ENCODE measurements at places on chromosomes 7 and 10.

- DNase-seq = no peak
Observed at GRCh38 chr10:120575411-120575810, 118.4 kb downstream of the PLPP4 start.

- no peak for DNase-seq
Observed at GRCh38 chr10:127845756-127846155, 47.0 kb downstream of the CLRN3 start.

GRCh38 chr10:43229208-43230061, 37.4 kb downstream of the RASGEF1A start:
- DNase-seq = no peak

DNA sequence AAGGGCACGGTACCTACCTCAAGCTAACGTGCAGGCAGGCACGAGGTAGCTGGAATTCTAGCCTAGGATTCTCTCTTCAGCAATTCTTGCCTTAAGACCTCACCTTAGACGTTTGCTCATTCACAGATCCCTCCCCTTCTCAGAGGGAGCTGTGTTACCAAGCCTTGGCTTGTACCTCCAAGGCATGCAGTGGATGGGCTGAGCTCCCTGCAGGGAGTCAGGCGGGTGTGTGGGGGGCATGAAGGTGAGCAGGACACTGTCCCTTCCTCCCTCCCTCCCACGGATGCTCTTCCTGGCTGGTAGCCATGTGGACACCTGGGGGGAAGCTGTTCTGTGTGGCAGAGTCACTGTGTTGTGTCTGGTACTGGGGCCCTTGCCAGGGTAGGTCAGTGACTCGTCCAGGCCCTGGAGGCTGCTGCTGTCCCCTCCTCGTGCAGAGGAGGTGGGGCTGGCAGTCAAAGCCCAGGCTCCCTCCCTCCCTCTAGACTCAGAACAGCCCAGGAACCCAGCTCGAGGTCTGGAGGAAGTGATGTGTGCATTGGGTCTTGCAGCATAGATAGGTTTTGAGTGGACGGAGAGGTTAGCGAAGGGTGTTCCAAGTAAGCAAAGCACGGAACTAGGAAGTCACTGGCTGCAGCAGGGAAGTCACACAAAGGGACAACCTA, 222.2 kb upstream of the SH2B2 start:
- no peak for DNase-seq

GRCh38 chr7:117630501-117630900, 150.7 kb downstream of the CFTR start:
- DNase-seq = no peak

DNA sequence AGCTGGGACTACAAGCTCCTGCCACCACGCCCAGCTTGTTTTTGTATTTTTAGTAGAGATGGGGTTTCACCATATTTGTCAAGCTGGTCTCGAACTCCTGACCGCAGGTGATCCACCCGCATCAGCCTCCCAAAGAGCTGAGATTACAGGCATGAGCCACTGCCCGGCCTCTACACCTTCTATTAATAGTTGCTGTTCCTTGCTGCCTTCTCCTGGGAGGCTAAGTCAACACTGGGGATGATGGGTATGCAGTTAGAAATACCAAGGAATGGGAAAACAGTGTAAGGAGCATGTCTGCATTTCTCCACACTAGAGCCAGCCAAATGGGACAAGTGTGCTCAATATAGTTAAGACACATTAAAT, 97.3 kb upstream of the PDLIM1 start:
- DNase-seq = no peak

DNA sequence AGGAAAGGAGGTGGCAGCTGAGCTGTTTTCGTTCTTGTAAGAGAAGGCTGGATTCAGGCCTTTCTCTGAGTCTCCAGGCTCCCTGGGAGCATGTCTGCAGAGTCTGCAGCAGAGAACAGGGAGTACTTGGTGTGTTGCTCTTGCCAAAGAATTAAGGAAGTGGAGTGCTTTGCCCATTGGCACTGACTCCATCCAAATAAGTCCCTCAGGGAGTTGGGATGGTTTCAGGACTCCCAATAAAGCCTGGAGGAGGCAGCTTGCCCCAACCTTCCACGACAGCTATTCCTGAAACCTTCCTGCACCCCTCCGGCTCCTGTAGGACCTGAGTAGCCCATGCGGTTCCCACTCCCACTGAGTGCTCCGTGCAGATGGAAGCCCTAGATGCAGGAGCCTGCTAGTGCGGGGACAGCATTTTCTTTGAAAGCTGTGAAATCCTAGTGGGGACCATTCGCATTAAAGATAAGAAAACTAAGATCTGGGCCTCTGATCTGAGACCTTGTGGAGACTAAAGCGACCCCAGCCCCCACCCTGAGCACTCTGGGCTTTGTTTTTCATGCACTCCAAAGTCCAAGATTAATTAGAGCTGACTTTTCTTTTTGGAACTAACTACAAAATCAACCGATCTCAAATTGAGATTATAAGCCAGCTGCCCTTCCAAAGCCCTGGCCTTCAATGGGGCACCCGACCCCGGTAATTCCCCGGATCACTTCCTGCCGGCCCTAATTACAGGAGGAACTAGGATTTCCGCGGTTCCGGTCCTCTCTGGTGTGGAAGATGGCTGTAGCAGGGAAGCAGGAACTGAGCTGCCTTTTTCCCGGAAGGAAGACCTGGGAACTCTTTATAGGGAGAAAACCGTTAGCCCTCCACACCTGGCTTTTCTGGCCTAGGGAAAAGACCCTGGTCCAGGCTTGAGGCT, 110.2 kb downstream of the COL13A1 start:
- no peak for DNase-seq

DNA sequence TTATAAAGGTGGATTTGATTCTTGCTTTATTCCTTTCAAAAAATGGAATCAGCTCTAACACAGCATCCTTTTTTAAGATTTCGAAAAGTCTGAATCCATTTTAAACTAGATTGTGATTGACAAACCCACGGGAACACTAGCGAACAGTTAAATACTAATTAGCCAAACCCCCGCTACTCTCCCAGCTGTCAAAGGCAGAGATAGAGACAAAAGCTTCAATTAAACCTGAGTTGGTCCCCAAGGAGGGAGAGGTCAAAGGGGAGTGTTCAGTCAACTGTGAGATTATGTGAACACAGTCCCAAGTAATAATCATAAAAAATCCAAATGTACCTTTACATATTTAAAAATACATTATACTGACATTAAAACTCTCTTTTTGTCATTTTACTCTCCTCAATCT, 65.7 kb upstream of the TBX20 start:
- no peak for DNase-seq

- no peak for DNase-seq
Observed at GRCh38 chr7:28586736-28587135, 174.4 kb downstream of the CREB5 start.

DNA sequence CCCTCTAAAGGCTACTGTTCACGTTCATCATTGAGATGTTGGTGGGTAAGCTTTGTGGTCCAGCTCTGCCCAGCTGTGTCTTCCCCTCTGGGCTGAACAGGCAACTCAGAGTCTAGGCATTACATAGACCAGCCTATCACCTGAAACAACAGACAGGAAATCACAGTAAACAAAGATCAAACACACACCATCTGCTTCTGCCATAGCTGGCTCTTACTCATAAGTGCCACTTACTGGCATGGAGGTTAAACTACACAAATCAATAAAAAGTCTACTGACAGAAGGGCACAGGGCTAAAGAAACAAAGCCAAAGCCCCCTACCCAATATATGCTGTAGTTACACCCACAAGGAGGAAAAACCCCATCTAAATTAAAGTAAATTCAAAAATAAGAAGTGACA, 35.0 kb downstream of the SEPTIN14 start:
- no peak for DNase-seq

DNA sequence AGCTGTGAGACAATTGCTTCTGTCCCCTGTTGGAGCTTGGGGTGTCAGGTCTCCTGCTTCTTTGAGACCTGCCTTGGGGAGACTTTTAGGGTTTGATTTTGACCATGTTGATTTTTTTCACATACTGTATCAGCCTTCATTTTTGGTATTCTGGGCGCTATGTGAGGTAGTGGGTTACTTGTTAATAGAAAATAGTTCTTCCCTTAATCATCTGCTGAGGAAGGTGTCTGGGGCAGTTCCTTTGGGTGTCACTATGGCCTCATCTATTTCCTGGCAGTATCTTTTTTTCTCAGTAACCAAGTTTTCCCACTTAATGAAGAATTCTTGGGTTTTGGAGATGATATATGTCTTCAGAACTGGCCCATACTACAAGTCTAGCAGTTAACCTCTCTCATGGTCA, 4.6 kb upstream of the NOLC1 start:
- no peak for DNase-seq

GRCh38 chr10:44292390-44293002, 92.4 kb downstream of the CXCL12 start:
- DNase-seq = no peak

DNA sequence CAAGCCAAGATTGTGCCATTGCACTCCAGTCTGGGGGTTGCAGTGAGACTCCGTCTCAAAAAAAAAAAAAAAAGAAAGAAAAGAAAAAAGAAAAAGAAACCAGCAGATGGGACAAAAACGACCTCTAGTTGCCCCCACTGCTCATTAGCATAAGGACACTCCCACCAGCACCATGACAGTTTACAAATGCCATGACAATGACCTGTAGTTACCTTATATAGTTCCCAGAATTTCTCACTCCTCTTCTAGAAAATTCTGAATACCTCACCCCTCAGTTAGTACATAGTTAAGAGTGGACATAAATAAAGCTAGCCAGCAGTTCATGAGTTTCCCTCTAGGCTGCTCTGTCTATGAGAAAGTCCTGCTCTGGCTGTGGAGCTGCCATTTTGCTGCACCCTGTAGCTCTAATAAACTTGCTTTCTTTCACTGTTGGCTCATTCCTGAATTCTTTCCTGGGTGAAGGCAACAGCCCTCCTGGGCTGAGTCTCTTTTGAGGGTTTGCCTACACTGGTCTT, 276.8 kb upstream of the AKR1E2 start:
- DNase-seq = no peak

- no peak for DNase-seq
Observed at GRCh38 chr10:2425320-2425719, 642.0 kb upstream of the PFKP start.

GRCh38 chr10:65313406-65313805, 1612.4 kb upstream of the LRRTM3 start:
- DNase-seq = no peak

DNA sequence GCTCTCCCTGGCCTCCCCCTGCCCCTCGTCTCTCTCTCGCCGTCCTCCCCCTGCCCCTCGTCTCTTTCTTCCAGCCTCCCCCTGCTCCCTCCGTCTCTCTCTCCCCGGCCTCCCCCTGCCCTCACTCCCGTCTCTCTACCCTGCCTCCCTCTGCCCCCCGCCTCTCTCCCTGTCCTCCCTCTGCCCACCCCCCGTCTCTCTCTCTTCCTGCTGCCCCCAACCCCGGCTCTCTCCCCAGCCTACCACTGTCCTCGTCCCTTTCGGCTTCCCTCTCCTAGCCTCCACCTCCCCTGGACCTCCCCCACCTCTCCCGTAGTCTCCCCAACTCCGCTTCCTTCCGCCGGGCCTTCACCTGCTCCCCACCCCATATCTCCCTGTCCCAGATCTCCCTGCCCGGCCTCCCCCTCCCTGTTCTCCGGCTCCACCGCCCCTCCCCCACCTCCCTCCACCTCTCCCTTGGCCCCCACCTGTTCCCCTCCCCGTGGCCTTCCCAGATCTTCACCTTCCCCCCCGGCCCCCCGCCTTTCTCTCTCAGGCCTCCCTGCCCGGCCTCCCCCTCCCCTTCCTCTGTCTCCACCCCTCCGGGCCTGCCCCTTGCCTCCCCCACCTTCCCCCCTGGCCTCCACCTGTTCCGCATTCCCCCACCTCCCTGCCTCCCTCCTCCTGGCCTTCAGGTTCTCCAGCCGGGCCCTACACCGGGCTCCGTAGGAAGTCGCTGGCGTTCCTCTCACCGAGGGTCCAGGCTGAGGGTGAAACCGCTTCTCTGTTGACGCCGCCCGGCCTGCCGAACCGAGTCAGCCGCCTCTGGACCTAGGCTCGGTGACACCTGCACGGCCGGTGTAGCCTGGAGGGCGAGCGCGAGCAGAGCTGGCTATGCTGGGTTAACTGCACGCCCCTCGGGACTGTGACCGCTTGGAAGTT, 1.2 kb downstream of the GET4 start:
- DNase-seq = no peak

DNA sequence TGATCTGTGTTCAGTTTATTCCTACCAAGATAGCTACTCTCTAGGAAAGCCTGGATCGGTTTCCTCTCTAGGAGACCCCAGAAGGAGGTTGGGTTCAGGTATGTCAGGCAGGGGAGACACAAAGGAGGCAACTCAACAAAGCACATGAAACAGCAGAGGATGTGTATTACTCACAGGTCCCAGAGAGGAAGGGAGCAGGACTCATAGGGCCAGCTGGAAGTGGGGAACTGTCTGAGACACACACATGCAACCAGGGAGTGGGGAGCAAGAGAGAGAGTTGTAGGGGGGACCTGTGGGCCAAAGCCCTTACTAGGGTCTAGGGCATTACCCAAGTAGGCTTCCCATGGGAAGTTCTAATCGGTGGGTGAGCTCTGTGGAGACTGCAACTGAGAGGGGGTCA, 10.2 kb upstream of the NRP1 start:
- no peak for DNase-seq

DNA sequence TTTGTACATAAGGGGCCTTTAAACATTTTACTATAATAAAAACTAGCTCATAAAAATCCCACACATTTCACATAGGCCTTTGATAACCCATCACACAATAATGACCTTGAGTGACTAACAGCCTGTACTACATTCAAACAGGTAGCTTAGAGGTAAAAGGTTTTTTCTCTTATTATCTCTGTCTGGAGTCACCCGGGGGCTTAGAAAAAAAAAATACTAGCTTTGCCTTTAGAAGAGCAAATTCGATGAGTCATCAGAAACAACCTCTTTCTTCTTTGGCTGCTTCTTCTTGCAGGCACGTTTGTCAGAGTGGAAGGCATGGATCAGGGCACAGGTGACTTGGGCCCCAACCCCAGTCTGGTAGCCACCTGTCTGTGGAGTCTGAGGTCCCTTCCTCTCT, 43.4 kb upstream of the ADO start:
- DNase-seq = no peak

- DNase-seq = no peak
Observed at GRCh38 chr7:187227-187927, 5.0 kb upstream of the FAM20C start.

- DNase-seq = no peak
Observed at GRCh38 chr7:78038465-78039080, 240.0 kb downstream of the PHTF2 start.

DNA sequence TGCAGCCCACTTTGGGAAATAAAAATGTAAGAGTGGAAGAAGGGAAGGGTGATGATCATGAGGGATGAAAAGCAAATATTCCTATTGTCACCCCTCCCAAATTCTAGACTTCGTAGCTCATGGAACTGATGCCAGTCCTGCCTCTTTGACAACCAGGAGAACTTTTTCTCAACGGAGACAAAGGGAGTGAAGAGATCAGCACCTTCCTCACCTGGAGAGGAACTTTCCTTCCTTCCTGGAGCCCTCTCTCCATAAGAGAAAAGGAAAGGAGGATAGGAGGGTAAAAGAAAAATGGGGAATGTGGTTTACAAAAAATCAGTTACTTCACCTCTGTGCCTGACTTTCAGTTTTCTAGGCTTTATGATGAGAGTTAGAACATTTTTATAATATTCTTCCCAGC, 3.4 kb downstream of the TBX20 start:
- no peak for DNase-seq

GRCh38 chr7:115731796-115732471, 298.6 kb downstream of the TFEC start:
- DNase-seq = no peak

Data from stimulated activated naive CD4-positive, alpha-beta T cell (primary cell).